CMK (cell line): ENCODE measurements at places on chromosomes 13 and 19.

GRCh38 chr13:39347926-39348901, 254.8 kb downstream of the LHFPL6 start:
- no peak for DNase-seq

DNA sequence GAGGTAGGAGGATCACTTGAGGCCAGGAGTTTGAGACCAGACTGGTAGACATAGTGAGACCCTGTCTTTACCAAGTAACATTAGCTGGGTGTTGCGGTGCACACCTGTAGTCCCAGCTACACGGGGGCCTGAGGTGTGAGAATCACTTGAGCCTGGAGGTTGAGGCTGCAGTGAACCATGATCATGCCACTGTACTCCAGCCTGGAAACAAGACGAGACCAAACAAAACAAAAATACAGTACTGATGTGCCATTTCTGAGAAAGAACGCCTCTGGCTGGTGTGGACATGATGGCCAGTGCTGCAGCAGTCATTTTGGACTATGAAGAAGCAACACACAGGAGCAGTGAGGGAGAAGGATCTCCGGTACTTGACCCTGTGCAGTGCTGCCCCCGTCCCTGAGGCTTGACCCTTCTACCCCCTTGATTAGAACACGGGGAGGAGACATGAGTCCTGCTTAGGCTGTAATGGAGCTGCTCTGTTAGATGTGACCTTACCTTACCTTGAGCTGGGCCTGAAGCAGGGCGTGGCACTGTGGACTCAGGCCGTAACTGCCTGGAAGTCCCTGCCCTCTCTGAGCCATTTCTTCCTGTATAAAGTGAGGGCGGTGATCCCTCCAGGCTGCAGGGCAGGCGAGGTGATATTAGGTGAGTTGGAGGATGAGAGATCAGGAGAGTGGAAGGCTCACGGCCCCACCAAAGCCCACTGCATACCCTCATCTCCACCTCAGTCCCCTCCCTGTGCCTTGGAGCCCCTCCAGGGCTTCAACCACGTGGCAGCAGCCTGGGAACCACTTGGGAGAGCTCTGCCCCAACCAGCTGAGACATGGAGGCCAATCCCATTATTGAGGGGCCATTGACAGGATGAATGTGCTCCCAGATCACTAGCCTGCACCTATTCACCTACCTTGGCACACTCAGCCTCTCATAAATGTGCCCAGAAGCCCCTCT, 5.9 kb downstream of the RPL18A start:
- no peak for DNase-seq

DNA sequence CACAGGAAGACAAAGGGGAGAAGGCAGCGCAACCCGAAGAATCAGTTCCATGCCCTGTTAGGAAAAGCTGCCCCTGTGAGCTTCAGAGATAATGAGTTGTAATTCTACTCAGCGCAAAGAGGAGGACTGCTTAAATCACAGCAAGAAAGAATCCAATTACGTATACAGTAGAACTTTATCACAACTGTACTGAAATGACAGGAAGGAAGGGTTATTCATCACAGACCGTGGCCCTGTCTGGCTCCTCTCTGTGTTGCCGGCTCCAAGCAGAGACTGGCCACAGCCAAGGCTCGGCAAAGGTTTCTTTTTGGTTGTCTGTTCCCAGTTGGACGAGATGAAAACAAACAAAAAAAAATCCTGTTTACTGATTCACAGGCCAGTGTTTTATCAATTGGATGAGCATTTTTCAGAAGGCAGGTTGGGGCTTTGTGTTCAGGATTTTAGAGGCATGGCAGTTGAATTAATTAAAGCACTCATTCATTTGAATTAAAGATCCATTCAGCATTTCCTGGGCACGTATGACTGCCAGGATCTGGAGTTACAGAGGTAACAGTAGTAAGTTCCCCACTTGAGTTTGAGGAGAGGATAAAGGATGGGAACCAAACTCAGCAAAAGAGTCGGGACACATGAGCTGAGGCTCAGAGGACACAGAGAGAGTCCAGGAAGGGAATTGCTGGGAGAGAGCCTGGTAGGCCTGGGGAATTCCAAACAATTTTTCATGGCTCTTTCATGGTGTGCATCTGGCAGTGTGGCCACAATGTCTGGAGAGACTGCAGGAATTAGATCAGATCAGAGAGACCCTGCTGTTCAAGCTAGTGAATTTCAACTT, 341.0 kb downstream of the DNAJC15 start:
- no peak for DNase-seq

GRCh38 chr19:34888091-34888490, 38.6 kb upstream of the ZNF30 start:
- DNase-seq, result no peak

DNA sequence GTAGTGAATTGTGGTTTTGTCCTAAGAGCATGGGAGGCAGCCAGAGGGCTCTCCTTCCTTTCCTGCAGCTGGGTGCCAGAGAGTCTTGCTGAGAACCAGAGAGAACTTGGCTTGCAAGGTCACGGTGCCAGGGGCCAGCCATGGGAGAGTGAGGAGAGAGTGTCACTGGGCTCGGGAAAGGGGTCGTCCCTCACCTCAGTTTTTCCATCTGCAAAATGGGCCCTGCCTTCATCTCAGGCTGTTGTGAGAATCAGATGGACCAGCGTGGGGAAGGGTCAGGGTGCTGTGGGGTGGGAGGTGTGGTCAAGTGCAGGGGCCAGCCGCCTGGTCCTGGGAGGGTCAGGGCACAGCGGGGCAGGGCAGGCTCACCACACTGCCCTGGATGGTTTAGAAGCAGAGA, 7.3 kb downstream of the LRP3 start:
- DNase-seq, result no peak

DNA sequence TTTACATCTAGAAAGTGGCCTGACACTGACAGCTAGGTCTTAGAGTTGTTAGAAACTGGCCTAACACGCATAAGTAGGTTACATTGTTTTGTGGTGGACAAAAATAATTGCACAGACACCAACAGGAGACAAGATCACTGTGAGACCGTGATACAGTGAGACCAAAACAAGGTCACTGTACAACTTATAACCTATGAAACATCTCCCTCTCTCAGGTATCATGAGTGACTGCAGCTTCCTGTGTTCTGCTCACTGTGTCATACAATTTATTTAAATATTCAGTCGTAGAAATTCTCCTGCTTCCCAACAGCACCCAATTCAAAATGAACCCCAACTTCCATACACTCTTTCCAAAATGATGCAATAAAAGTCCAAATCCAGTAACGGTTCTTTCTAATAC, 2165.2 kb downstream of the PCDH9 start:
- no peak for DNase-seq

DNA sequence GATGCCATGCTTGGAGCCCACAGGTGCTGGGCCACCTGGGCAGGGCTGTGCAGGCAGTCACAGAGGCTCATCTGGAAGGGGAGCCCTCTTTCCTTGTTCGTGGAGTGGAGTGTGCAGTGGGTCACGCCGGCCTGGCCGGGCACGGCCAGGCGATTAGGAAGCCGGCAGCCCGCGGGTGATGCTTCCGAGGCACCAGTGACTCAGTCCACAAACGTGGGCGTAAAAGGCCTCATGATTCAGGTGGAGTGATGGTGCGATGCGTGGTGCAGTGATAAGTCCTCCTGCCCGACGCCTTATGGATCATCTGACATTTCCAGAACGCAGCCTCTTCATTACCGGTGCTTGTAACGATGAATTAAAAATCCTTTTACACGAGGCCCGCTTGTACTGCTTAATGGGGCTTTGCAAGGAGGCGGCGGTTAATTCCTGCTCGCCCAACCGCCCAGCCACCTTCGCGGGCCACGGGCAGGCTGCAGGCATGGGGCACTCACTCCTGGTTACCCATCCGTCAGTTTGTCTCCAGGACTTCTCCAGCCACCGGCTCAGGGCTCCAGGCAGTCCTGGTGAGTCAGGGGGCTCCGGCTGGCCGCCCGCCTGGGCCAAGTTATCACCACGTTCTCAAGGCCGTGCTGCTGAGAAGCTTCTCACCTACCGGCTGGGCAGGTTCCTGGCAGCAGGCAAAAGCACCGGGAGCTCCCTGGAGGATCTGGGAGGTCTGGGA, 172.4 kb downstream of the KDM4B start:
- DNase-seq, result no peak

- DNase-seq, result no peak
Observed at GRCh38 chr19:45112111-45112827, 19.3 kb downstream of the PPP1R37 start.
